ENCODE measurements at places on chromosomes 5 and 9.

DNA sequence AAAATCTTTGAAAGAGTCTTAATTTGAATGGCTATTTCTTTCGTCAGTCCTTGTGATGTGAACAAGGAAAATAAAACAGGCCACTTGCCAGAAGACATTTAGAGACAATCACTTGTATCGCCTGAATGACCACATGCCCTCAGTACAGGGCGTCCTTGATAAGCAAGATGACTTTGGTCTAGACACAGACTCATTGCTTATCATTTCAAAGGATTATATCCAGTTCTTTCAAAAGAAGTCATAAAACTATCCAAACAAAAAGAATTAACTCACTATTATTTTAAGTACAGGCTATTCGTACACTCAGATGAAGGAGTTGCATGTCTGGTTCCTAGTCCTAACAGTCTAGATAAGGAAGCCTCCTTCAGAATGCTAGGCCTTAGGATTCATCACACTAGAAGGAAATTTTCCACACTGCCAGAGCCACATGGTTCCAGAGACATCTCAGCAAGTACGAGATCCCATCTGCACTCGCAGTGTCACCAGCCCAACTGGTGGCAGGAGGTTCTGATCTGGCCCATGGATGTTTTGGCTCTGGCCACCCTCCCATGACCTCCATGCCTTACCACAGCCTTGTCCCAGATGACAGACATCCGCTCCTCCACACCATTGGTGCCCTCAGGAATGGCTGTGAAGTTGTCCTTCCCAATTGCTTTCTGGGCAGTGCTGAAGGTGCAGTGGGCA is 109.6 kb downstream of the DPYSL3 start:
- no peak for DNase-seq

DNA sequence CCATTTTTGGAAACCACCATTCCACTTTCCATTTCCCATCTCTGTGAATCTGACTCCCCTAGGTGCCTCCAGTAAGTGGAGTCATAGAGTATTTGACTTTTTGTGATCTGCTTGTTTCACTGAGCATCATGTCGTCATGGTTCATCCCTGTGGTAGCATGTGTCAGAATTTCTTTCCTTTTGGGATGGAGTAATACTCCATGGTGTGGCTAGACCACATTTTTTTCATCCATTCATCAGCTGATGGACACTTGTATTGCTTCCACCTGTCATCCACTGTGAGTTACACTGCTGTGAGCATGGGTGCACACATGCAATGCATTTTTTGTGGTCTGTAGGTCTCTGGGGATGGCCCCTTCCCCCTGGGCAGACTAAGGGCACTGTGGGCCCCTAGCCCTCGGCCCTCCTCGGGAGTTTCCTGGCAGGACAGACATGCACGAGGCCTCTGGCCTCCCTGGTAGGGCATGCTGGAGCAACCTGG is 115.9 kb downstream of the GADD45G start:
- DNase-seq = no peak

DNA sequence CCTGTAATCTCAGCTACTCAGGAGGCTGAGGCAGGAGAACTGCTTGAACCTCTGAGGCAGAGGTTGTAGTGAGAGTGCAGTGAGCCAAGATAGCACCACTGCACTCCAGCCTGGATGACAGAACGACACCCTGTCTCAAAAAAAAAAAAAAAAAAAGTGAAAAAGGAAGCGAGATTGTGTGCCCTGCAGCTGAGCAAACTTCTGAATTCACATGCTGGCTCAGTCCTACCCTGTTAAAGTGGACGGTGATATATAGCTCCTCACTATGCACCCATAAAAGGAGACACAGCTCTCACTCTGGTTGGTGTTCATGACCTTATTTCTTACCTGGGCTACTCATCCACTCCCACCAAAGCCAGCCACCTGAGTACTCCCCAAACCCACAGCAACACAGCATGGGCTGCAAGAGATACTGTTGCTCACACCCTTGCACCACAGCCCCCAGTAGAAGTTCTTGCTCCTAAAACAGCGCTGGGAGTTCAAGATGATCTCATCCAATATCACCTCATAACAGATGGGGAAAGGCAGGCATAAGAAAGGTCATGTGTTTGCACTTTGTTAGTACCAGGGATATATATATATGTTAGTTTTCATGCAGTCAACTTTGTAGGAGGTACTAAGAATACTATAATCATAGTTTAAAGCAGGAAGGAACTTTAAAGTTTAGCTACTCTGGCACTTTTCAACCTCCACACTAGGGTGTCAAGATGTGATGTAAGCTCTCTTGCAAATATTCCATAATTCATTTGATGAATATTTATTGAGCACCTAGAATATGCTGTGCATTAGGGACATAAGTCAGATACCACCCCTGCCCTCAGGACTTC is 4.0 kb downstream of the TTLL11 start:
- no peak for DNase-seq

- DNase-seq = no peak
These were observed 119.6 kb upstream of the IL12B start for GRCh38 chr5:159449925-159450324.

- no peak for DNase-seq
These were observed 255.1 kb downstream of the ZSWIM6 start for GRCh38 chr5:61587125-61587524.

- no peak for DNase-seq
These were observed 16.1 kb downstream of the EQTN start for GRCh38 chr9:27280860-27281259.

- no peak for DNase-seq
These were observed 22.4 kb downstream of the GRAMD2B start for GRCh38 chr5:126445502-126446174.

GRCh38 chr9:135736272-135736978 is 34.4 kb downstream of the KCNT1 start:
- DNase-seq = no peak

GRCh38 chr5:61281686-61282085 is 50.4 kb upstream of the ZSWIM6 start:
- no peak for DNase-seq

DNA sequence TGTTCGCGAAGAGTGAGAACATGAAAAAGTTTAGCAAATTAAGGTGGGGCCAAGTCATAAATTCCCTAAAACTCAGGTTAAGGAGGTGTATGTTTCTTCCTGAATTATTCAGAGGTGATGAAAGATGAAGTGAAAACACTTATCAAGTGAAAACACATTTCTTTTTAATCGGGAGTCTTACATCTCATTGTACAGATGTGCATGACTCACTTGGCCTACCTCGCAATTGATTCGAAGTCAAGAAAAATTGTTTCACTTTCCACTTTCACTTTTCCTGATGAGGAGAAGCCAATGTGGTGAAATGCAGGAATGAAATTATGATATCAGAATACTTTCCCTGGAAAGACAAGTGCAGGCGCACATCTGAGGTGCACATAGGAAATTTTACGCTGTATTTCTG is 78.7 kb downstream of the SLC25A46 start:
- DNase-seq = no peak

DNA sequence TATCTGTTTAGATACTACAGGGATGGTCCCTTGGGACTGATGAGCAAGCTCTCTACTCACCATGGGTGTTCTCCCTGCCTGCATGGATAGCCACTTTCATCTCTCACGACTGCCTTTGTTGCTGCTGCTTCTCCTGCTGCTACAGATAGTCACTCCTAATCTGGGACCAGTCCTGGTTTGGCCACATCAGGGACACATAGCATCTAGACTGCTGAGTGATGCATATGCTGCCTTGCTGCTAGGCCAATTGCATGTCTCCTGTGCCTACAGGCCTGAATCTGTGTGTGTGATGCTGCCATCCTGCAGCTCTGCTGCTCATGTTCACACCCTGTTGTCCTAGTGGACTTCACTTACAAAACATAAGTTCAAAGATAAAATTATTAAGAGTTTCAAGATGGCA is 297.1 kb downstream of the HCN1 start:
- DNase-seq = no peak

DNA sequence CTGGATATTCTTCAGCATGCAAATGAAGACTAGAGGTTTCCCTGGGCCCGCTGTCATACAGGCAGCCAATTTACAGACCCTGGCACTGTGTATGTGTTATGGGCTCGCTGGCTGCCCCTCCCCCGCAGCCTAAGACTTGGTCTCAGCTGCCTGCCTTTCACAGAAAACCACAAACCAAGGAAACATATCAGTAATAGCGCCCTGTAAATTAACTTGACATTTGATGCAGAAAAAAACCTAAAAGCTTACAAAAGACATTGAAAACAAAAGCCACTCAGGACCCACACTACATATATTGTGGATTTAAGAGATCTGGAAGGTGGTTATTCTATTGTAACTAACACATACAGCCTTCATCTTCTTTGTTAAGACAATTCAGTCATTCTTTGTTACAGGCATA is 287.0 kb upstream of the TMEM161B start:
- no peak for DNase-seq

GRCh38 chr5:177491429-177491945 is 5.9 kb downstream of the PDLIM7 start:
- DNase-seq = no peak

DNA sequence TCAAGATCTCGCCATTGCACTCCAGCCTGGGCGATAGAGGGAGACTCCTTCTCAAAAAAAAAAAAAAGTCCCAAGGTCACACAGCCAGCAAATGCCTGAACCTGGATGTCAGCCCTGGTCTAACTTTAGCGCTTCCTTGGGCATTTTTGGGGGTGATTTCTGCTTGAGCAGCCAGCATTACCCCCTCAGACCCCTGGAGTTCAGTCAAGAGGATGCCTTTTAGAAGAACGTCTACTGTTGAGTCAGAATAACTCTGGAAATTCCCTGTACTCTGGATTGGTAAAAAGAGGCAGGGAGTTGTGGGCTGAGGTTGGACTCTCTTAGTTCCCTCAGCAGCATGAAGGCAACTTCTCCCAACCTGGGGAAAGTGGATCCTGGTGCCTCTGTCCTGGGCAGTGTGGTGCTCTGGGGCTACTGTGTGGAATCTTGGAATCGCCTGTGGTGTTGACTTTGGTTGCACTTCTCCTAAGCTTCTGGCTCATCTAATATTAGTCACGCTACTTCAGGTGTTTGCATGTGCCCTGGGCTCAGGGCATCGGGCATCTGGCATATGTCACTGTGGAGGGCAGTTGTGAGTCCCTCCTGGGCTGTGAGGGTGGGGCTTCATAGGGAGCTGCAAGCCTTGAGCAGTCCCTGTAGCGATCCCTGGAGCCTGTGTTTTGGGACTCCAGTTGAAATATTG is 32.2 kb downstream of the STXBP1 start:
- DNase-seq = no peak

DNA sequence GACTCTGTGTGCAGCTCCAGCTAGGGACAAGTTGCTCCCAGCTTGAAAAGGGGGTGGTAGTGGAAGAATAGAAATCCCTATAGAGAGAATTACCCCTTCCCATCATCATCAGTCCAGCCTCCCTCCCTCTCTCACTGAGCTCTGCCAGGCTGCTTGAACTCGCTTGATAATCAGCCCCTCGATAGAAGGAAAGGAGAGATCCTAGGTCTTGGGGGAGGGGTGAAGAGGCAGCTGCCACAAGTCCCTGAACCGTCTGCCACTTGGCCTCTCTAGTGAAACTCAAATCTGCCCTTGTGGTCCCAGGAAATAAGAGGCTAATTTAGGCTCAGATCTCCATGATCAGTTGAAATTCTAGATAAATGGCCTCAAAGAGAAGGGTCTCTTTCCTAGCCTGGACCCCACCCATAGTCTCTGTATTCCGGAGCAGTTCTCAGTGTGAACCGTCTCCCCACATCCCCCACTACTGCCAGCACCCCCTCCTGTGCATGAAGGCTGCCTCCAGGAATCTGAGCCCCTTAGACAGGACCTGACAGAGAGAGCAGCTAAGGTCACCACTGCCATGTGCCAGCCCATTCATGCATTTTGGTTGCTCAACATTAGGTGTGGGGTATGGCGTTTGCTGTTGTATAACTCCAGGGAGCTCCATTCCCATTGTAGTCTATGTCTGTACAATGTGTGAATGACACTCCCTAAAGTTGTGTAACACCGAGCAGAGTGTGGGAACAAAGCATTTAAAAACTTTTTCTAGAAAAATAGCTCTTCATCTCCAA is 5.5 kb downstream of the DNAJB5 start:
- DNase-seq = peak; percentile 47

GRCh38 chr5:90548069-90548593 is 10.5 kb upstream of the ADGRV1 start:
- DNase-seq = no peak

- DNase-seq = no peak
These were observed 339.1 kb downstream of the NFIB start for GRCh38 chr9:13974891-13975290.

DNA sequence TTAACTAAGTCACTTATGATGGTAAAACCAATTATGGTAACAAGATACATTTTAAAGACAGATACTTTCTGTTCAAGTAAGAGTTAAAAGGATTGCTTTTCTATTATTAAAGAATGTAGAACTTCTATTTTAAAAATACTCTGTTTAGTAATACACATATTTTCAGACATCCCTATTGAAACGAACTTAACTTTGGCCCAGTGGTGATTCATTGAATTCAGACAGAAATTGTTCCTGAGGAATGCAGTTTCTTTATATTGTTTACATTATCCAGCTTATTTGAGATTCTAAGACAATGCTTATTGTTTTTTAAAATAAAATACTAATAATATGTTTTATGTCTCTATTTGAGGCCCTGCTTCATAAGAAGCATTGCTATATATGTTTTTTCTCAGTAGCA is 816.4 kb downstream of the SEMA5A start:
- no peak for DNase-seq

DNA sequence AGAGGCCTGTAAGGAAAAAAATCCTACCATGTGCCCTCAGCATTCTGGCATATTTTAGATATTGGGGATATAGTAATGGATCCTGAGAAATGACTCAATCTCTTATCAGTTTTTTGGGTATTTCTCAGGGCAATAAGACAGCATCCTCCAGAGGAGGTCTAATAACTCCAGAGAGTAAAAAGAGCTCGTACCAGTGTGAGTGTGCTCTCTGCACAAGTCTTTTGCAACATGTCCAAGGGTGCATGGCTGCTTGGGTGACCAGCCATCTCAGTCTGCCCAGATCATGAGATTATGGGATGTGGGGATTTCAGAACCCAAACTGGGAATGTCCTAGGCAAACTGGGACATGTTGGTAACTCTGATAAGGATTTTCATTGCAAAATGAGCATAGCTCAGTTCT is 15.3 kb downstream of the ASPN start:
- no peak for DNase-seq

DNA sequence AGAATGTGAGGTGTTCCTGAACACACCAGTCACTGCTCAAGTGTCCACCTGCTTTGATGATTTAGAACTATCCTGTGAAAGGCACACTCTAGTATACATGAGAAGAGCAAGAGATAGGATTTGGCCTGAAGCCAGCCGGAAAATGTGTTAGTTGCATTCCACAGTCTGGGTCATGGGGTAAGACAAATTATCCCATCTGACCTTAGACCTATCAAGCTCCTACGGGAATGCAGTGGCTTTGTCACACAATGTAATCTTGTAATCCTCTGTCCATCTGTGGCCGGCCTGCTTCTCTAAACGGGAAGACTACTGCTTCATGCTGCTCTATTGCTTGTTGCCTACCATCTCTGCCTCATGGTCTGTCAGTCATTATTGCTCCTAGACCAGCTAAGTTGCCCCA is 92.4 kb upstream of the PRRC1 start:
- no peak for DNase-seq

All from DMS 273 treated with DMSO at 0.1 percent for 48 hours (cell line).